Left renal cortex interstitium (tissue), 4 donors: ENCODE measurements at places on chromosomes 5 and 9. TPM values are rescaled to one million over a fixed set of nuclear protein-coding genes. Genes with fewer than 3 reads are reported as not detected.

GRCh38 chr5:3432135-3432534 lies 163.5 kb upstream of the IRX1 start:
- no peak for DNase-seq

DNA sequence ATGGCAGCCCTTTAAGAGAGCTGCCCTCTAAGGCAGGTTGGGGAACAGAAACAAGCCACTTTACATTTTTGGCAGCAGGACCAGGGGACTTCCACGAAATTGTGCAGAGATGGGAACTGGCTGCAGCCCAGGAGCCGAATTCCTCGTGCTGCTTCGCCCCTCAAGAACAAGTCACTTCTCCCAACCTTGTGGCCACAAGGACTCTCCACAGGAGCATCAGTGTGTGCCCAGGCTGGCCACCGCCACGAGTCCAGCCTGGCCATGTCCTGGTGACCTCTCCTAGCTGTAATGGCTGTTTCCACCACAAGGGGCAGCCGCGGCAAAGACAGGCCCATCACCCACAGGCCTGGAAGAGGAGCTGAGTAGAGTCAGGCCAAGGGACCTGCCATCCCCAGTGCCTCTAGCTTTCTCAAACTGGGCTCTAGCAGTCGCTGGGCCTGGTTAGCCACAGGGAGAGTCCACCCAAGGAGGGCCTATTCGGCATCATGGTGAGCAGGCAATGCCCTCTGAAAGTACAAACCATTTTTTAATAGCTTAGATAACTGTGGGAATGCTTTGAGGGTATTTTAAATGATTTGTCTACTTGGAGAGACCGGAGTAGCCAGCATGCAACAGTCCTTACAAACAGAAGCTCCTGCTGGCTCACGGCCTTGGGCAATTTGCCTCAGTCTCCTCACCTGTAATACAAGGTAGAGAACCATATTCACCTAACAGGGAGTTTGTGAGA lies 129.0 kb downstream of the COL23A1 start:
- peak; percentile 60 for DNase-seq

Gene AQP7
- 28.7 TPM for polyA plus RNA-seq

GRCh38 chr5:36575361-36575781 lies 31.0 kb upstream of the SLC1A3 start:
- no peak for DNase-seq

DNA sequence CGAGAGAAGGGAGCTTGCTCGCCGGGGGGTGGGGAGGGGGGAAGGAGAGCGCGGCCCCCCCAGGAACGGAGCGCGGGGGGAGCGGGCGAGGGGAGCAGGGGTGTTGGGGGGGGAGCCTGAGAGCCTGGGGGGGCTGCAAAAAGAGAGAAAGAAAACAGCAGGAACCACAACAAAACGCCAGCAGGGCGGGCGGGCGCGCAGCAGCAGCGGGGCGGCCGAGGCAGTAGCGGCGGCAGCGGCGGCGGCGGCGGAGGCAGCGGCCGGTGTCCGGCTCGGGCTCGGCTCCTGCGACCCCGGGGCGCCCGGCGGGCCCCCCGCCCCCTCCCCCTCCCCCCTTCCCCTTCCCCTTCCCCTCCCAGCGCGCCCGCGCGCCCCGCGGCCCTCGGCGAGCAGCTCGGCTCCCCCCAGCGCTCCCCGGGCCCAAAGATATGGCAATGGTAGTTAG lies 1.6 kb downstream of the NR2F1 start:
- DNase-seq: no peak

DNA sequence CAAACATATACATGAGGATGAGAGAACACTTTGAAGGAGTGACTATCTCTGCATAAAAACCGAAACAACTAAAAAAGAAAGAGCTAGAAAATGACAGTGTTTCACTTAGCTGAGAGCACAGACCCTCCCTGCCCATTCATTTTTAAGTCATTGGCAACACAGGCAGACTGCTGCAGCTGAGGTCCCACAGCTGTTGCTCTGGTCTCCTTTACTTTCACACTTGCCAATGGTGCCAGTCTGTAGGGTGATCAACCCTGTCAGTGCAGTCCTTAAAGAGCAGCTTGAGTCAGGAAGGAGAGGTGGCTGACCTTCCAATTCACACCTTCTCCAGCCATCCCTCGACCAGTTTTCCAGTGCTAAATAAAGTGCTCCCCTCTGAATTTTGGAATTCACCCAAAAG lies 508.3 kb upstream of the CCNG1 start:
- DNase-seq: no peak

GRCh38 chr5:6926491-6927038 lies 213.3 kb downstream of the TENT4A start:
- no peak for DNase-seq

Gene FIBCD1
- 0.54 TPM for polyA plus RNA-seq

Gene MLANA
- 0.98 TPM for polyA plus RNA-seq

DNA sequence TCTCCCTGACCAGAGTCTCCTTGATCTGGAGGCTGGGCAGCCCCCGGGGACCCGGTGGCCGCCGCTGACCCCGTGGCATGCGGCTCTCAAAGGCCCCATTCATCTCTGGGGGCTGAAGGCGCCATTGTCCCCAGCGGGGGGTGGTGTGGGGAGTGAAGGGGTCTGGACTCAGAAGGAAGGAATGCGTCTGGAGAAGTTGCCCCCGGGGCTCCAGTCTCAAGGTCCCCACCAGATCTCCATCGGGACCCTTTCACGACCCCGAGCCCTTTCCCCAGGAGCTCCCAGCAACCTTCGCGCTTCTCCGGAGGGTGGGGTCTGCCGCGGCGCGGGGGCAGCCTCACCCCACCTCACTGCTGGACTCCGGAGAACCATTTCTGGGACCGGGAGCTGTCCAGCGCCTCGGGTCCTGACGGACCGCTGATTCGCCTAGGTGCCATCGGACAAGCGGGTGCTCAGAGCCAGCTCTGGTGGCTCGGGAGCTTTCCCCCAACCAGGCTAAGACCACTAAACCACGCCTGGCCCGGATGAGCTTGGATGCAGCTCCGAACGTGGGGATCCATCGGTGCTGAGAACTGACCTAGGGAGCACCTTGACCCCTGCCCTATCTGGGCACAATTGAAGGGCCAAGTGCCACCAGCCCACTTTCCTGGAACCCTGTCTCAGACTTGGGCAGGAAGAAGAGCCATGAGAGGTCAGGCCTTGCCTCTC lies 5.1 kb upstream of the PCDH1 start:
- DNase-seq: peak; percentile 71

DNA sequence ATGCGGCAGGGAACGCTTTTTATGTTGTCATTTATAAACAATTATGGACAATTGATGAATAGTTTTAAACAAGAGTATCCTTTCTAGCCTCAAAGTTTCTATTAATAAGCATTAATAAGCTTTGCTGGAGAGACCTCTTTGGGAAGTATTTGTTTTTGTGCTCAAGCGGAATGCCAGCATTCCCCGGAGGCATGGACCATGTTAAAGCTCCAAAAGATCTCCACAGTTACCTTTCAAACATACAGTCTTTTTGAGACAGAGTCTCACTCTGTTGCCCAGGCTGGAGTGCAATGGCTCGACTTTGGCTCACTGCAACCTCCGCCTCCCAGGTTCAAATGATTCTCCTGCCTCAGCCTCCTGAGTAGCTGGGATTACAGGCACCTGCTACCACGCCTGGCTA lies 9.6 kb downstream of the MSANTD3 start:
- no peak for DNase-seq

GRCh38 chr9:87673446-87674120 lies 52.3 kb upstream of the CTSL start:
- DNase-seq: no peak

DNA sequence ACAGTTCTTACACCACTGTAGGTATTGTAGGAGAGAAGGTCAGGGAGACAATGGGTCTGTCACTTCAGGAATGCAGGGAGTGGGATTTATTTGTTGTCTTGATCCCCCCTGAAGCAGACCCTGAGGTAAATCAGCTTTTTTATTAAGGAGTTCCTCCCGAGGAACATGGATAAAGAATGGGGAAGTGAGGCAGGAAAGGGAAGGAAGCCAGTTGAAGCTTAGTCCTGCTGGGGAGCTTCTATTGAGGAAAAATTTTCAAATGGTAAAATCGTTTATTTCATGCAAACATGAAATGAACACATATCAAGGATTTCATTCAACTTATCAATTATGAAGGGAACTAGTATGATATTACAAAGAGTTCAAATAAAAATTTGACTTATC lies 318.6 kb upstream of the PIK3R1 start:
- no peak for DNase-seq

DNA sequence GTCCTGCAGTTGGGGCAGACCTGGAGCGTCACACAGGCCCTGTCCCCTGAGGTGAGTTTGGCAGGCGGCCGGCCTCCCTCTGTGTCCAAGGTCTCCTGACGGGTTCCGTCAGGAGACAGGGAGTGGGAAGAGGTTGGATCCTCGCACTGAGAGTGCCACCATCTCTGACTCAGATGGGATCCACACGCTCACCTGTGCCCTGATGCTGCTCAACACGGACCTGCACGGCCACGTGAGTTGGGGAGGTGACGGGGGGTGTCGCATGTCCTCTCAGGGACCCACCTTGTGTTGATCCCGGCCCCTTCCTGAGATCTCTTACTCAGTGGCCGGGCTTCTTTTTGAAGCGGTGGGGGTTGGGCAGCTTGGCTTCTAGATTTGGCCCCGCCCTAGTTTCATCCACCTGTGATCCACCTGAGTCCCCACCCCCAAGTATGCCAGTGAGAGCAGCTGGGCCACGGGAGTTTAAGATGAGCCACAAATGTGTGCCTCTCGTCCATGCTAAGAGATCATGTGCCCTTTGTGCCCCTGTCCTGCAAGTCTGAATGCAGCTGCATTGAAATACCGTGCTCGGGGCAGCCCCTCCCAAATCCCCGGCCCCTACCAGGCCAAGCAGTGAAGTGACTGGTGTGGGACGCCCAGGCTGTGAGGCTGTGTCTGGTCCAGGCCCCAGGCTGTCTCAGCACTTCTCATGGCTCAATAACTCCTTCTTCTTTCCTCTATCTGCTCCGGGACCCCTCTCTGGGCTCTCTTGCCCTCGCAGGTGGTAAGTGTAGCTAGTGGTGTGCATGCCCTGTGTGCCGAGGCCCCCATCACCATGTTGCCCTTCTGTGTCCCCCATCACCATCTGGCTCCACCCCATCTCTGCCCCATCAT lies 27.2 kb downstream of the PSD2 start:
- no peak for DNase-seq

GRCh38 chr9:124770359-124771020 lies 621 bp downstream of the NR6A1 start:
- DNase-seq: no peak

Gene PAX5
- polyA plus RNA-seq: 0.16 TPM

DNA sequence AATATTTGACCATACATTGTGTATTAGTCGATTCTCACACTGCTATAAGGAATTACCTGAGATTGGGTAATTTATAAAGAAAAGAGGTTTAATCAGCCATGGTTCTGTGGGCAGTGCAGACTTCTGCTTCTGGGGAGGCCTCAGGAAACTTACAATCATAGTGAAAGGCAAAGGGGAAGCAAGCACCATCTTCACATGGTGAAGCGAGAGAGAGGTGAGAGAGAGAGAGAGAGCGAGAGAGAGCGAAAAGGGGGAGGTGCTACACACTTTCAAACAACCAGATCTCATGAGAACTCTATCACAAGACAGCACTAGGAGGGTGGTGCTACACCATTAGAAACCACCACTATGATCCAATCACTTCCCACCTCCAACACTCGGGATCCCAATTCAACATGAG lies 4.1 kb upstream of the GRAMD2B start:
- no peak for DNase-seq

Gene POLR3G
- polyA plus RNA-seq: 1.4 TPM

DNA sequence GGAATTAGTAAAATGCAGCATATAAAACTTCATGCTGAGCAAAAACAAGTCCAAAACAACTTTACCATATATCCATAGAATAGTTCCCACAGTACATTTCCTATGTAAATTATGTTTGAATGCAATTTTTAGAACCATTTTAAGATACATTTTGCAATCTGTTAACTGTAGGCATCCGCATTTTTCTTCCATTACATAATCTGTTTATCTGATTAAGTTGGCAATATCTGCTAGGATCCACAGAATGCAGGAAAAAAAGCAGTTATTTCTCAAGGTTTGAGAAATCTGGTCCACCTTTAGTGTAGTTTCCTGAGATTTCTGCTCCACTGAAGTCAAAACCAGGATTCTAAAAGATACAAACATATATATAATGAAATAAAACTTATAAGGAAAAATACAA lies 6.2 kb downstream of the NUDCD2 start:
- DNase-seq: no peak

DNA sequence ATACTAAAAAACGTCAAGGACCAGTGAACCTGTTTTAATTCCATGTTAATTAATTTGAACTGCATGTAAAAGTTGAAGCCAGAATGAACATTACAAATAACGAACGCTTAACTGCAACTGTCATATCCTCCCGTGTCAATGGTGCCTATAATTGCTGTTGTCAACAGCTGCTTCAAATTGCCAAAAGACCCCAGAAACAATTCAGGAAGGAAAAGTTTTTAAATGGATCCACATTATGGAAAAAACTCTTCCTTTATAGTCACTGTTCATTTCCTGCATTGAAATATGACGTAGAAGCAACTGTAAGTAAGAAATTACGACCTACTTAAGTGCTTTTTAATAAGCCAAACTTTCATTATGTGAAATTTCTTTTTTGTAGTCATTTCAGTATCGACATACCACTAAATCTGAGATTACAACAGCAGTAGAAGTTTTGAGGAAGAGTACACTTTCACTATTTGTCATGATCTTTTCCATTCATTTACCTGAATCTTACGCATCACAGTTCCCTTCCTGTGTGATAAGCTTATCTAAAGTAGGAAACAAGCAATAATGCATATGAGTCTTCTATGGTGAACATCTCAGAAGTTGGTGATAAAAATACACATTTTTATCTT lies 37.8 kb downstream of the MEF2C start:
- DNase-seq: no peak

Gene NEUROG1
- not detected for polyA plus RNA-seq

Gene HRH2
- 2.5 TPM for polyA plus RNA-seq

Gene CA9
- 0.92 TPM for polyA plus RNA-seq

- no peak for DNase-seq
Measured at GRCh38 chr9:111190347-111190746, 139.7 kb downstream of the OR2K2 start.

DNA sequence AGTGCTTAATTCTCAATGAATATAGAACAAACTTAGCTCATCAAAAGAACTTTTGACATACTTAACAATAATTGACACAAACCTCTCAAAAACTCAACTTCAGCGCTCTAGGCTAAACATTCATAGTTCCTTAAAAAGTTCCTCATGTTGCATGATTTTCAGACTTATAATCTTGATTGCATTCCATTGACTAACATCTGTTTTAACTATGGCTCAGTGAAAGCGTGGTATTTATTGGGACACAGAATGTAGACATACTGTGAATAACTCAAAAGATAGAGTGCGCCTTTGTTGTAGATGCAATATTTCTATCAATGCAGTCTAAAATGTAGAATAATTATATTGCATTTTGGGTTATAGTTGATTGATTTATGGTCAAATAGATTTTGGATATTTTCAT lies 227.1 kb upstream of the HAPLN1 start:
- DNase-seq: no peak

Gene FAM169A
- polyA plus RNA-seq: 19.7 TPM
